SHP77 (cell line): ENCODE measurements at places on chromosomes 4 and X.

GRCh38 chr4:1130316-1131186, 17.2 kb upstream of the RNF212 start:
- DNase-seq: peak; percentile 39

GRCh38 chr4:2712261-2712842, 43.8 kb downstream of the TNIP2 start:
- DNase-seq: no peak

DNA sequence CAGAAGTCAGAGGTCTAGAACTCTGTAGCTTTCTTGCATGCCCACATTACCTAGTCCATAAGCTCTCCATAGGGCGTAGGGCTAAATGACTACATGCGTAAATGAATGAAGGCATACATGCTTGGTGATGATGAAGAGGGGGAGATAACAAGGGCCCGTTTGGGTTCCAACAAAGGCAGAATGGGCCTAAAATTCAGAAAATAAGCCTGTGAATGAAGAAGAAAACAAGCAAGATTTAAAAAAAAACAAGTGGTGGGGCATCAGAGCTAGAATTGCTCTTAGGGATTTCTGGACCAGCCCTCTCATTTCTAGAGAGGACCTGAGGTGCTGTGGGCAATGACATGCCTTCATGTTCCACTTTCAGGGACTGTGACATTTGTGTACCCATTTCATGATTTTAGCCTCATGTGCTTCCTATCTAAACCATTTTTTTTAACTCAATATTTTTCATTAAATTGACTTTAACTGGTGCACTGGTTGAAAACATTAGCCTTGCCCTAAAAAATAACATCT, 12.1 kb downstream of the GPRIN3 start:
- no peak for DNase-seq

- DNase-seq: no peak
Measured at GRCh38 chr4:41471126-41472071, 66.6 kb upstream of the LIMCH1 start.

DNA sequence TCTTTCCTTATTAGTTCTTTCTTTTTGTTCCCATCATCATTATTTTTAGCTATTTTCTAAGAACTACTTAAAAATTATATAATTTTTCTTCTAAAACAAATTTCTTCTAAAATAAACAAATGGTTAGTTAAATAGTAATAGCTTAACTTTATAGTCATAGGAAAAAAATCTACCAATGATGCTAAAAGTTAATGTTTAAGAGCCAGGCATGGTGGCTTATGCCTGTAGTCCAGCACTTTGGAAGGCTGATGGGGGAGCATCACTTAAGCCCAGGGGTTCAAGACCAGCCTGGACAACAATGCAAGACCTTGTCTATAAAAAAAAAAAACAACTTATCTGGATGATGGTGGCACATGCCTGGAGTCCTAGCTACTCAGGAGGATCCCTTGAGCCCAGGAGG, 127.1 kb upstream of the ANXA3 start:
- no peak for DNase-seq

GRCh38 chrX:153405426-153405825, 4.3 kb upstream of the PNMA6E start:
- no peak for DNase-seq

DNA sequence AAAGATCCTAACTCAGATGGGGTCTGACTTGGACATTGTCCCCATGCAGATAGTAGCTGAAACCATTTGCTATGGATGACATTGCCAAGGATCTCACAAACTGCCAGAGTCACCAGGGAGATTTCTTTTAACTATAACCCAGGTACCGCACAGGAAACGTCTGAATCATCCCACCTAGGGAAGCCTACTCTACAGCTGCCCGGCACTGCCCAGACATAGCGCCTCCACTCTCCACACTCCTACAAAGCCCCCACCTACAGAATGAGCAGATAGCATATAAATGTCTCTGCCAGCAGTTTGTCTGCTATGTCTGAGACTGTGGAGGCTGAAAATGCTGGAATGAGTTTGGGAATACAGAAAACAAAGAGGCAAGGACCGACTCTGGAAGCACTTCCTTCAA, 32.3 kb downstream of the TRIM61 start:
- no peak for DNase-seq

- DNase-seq: no peak
Measured at GRCh38 chrX:150605603-150606002, 37.2 kb downstream of the MTM1 start.

DNA sequence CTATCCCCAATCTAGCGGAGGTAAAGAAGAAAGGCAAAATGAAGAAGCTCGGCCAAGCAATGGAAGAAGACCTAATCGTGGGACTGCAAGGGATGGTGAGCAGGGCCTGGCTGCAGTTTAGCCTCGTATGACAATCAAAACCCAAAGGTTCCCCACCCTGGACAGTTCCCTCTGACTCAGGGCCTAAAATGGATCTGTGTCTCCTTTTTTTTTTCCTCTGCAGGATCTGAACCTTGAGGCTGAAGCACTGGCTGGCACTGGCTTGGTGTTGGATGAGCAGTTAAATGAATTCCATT, 986 bp downstream of the HDAC6 start:
- no peak for DNase-seq

DNA sequence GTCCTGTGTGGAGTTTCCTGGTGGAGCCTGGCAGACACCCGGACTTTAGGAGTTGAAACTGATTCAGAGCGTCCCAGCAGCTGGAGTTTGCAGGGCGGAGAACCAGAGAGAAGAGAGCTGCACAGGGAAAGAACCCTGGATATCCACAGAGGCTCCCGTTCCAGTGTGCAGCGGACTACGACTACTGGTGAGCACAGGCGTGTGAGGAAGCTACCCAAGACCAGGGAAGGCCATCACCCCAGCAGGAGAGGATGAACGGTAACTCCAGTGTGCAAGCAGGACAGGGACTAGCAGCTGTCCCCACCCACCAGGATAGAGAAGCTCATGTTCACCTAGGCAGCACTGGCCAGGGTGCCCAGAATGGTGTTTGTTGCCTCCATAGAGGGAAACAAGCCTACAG, 2.3 kb downstream of the LAGE3 start:
- no peak for DNase-seq

- no peak for DNase-seq
Measured at GRCh38 chrX:56572975-56573374, 9.5 kb downstream of the UBQLN2 start.

DNA sequence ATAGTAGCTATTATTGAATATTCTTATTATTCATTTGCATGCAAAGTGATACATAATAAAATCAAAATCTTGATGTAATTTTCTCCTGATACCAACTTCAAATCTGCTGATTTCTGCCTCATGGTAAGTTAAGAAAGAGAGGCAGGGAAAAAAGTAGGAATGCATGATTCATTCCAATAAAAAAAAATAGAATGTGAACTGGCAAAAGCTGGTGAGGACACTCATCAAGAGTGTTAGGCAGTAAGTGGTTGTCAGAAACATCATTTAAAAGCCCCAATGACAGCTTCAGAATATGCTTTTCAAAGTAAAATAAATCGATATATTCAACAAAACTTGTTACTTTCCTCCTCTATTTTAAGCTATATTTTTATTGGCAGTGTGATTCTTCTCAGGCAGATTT, 979.1 kb downstream of the TECRL start:
- no peak for DNase-seq
